Activated effector memory CD4-positive, alpha-beta T cell treated with Interleukin-2 at 50 U/mL for 16 hours (primary cell): ENCODE measurements at places on chromosomes 6 and 20.

DNA sequence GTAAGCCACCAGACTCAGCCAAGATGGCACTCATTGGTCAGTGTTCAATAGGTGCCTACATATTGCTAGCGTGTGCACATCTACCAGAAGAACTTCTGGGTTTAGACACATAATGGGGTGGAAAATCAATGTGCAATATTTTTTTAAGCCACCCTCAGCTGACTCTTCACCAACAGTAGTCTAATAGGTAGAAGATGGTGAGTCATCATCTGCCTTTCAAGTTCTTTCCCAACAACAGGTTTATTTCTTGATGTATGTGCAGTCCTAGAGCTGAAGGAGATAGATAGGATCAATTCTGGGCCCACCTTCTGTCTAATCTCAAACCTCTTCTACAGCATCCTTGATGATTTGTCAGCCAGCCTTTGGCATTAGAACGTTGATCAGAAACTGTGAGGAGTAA is 41.3 kb downstream of the IRAK1BP1 start:
- no peak for DNase-seq

DNA sequence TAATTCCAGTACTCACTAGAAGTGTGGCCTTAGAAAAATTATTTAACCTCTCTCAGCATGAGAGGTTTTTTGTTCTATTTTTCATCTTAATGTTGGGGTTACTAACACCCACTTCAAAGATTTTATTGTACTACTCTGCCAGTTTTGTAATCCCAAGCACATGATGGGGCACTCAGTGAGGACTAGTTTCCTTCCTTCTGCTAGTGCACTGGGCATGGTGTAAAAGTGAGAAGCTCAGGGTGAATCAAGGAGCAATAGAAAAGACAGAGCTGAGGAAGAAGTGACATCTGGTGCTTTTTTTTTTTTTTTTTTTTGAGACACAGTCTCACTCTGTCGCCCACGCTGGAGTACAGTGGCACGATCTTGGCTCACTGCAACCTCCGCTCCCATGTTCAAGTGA is 439.4 kb upstream of the ARID1B start:
- DNase-seq: no peak

DNA sequence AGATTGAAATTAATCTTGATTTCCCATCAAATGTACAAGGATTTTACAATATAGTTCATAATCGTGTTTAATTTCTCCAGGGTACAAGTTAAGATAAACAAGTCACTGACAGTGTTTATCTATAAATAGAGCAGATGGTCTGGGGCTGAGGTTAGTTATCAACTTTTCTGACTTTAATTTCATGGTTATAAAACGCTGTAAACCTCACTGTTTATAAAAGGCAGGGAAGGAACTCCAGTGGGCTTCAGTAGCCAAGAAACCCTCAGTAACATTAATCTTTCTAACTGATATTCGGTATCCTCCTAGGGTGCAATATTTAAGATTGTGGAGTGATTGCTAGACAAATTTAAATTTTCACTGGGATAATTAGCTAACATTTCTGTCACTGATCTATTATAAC is 68.6 kb downstream of the GFRAL start:
- no peak for DNase-seq

DNA sequence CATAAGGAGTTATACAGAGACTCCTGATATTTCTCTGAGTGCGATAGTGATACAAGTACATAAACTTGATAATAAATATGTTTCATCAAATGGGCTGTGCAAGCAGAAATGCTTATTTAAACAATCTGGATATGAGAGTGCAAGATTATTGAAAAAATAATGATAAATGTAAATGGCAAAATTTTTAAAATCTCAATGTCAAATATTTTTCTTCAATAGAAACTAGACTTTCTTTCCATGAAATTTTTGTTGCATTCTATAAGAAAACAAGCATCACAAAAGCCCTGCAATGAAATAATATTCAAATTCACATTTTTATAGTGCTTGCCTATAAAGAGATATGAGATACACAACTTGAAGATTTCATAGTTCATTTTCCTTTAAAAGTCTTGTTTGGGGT is 2.7 kb downstream of the PACRG start:
- DNase-seq: no peak

GRCh38 chr6:39929039-39929732 is 5.1 kb downstream of the MOCS1 start:
- no peak for DNase-seq

GRCh38 chr6:6004390-6004995 is 2.2 kb downstream of the NRN1 start:
- DNase-seq: no peak

- DNase-seq: no peak
Observed at GRCh38 chr6:126539022-126539421, 199.1 kb downstream of the CENPW start.

GRCh38 chr6:157840776-157841175 is 17.7 kb downstream of the SNX9 start:
- no peak for DNase-seq
